Activated CD4-positive, alpha-beta T cell treated with anti-CD3 and anti-CD28 coated beads for 24 hours (primary cell): ENCODE measurements at places on chromosomes 7 and 10.

DNA sequence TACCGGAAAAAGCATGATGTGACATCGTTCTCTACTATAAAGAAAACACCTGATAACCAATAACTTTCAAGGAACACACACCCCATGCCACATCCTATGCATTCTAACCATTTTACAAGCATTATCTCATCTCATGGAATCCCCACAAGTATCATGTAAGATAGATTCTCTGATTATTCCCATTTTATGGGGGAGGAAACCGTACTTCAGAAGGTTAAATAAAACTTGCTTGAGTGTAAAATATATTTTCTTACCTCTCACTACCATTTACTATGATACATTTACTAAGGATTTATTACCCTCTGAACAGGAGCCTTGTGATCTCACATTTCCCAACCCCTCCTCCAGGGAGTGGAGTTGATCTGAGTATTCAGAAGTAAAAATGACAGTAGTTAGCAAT, 522.7 kb downstream of the CNTNAP2 start:
- no peak for DNase-seq

DNA sequence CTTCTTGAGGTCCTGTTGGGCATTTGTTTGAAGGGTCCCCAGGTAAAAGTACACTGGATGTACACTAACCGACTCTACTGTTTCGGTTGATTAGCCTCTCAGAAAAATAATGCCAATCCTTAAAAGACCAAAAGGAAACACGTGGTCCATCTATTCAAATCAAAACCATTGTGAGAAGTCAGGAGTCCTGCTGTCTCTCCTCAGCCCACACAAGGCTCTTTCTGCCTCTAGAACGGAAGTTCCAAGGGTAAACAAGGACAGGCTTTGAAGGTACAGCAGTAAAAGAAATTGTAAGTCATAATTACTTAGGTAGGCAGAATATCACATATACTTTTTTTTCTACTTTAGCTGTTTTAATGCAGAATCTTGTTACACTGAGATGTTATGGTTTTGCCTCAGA, 71.7 kb upstream of the TPK1 start:
- DNase-seq, result no peak

GRCh38 chr10:128268015-128268722, 141.9 kb upstream of the MKI67 start:
- no peak for DNase-seq

DNA sequence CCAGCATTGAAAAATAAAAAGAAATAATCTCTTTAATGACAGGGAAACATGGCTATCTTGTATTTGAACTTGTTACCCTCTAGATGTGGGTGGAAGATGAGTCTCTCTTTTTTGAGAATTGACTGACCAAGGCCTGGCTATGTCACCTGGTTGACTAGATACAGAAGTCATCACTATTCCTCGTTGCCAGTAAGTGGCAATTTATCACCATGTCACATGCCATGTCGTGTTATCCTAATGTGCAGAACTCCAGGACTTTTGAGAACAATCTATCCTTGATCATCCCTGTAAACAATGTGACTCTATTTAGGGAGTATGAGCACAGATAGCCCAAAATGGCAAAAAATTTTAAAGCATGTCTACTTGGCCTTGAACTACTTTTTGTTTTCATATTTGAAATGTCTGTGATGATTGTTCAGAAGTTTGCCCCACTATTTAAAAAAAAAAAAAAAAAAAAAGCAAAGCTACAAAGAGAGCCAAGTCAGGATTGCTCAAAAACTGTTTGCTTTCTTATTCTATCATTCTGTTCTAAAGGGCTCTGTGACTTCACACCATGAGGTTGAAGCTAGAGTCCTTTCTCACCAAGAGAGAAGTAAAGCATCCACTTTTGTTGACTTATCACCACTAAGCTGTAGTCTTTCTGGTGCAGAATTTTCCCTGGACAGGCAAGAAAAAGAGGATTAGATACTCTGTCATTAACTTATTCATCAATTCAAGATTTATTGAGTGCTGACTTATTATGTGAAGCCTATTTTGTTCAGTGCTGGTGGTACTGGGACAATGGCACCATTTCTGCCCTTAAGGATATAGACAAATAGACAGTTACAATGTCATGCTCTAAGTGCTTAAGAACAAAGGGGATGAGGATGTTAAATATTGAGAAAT, 10.4 kb upstream of the WIPF3 start:
- no peak for DNase-seq

- no peak for DNase-seq
Observed at GRCh38 chr7:6886198-6886597, 60.1 kb upstream of the CCZ1B start.

- no peak for DNase-seq
Observed at GRCh38 chr10:18179891-18180290, 39.7 kb downstream of the CACNB2 start.

DNA sequence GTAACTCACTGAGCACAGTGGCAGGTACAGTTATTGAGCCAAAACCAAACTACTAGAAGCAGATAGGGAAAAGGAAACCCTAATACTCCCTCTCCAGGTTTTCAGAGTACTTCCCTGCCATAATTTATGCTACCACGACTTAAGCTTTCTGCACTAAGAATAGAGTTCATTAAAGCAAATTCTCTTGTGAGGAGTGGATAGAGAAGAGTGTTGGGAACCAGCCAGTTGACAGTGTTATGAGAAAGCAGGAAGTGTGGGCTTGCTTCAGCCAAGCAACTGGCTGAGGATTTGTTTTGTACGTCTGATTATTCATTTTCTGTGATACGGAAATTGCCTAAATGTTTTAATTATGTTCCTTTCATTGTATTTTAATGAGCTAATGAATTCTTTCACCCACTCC, 280.5 kb downstream of the KIF20B start:
- DNase-seq, result no peak

DNA sequence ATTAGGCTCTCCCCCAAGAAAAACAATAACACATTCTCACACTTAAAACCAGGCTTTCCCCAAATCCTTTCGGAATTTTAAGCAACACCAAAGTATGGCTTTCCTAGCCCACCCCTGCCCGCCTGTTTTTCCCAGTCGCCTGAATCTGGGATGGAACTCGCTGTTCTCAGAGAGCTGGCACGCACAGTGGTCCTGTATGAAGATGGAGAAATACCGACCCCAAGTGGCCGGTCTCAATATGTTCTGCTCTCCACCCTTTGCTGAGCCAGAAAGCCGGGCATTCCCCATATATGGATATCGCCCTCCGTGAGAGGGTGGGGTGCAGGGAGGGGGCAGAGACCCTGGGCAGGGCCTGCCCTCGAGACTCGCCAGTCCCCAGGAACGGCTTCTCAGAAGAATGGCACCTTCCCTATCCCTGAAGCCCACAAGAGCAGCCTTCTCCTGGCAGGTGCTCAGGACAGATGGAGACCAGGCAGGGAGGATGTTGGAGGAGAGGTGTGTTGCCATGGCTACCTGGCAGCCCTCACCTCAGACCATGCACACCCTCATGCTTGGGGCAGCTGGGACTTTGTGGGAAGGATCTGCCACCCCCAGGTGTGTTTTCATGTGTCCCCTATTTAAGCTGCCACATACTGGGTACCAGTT, 3.4 kb downstream of the TACR2 start:
- no peak for DNase-seq

DNA sequence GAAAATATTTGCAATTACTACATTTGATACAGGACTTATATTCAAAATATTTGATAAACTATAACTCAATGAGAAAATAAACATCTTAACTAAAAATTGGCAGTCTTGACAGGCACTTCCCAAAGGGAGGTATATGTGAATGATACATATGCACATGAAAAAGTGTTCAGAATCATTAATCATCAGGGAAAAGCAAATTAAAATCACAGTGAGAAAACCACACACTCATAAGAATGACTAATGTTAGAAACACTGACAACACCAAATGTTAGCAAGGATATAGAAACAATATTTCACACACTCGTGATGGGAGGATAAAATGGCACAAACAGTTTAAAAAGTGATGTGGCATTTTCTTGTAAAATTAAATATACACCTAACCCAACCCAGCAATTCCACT, 4.1 kb upstream of the VPS26A start:
- DNase-seq, result no peak

DNA sequence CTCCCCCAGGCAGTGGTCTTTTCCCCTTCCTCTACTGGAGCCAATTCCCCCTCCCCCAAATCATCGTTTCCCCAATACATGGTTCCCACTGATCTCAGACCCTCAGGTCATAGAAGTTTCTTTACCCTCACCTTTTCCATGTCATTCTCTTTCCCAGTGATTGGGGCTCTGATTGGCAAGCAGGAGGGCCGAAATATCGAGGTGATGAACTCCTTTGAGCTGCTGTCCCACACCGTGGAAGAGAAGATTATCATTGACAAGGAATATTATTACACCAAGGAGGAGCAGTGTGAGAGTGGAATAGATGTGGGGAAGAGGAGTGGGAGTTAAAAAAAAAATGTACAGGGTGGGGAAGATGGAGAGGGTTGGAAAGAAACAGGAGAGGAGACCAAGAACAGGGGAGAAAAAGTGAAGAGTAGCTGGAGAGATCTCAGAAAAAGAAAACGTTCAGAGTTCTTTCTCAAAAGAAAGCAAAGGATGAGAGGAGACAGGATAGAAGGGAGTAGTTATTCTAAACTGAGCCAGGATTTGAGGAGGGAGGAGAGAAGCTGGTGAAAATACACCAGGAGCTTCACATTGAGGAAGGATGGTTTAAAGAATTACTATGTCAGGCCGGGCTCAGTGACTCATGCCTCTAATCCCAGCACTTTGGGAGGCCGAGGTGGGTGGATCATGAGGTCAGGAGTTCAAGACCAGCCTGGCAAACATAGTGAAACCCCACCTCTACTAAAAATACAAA, 858 bp downstream of the COPS6 start:
- no peak for DNase-seq

GRCh38 chr7:29563590-29564495, at the start of gene PRR15:
Gene PRR15 (plus strand): TSS chr7:29563835. CDS start chr7:29566330, 2,495 bp downstream.
- no peak for DNase-seq

DNA sequence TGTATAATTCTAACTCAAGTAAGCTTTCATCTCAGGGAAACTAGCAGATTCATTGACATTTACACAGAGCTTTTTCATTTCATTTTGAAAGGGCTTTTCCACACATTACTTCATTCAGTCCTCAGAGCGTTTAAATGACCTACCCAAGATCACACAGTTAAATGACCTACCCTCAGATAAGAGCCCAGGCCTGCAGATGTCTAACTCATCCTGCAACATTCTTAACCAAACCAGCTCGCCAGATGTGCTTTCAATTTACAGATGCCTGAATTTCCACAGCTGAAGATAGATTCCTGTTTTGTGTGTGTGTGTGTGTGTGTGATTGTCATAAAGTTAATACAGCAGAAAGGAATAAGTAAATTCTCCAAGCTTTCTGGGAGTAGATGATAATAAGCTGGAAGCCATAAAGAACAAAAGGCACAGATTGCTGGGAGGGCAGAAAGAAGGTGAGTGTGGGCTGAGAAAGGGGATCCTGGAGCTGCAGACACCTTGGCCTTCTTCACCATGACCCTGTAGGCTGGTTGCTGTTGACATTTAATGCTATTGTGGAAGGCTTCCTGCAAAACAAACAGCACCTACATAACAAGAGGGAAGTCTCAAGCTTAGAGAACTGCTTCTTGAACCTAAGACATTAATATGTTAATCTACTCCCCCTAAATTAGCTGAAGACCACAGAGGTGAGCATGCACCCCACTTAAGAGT, 489.7 kb upstream of the CELF2 start:
- DNase-seq, result no peak

GRCh38 chr10:100209303-100209702, 20.1 kb downstream of the CHUK start:
- DNase-seq, result no peak

GRCh38 chr10:131187926-131188325, 123.6 kb downstream of the TCERG1L start:
- DNase-seq, result no peak

DNA sequence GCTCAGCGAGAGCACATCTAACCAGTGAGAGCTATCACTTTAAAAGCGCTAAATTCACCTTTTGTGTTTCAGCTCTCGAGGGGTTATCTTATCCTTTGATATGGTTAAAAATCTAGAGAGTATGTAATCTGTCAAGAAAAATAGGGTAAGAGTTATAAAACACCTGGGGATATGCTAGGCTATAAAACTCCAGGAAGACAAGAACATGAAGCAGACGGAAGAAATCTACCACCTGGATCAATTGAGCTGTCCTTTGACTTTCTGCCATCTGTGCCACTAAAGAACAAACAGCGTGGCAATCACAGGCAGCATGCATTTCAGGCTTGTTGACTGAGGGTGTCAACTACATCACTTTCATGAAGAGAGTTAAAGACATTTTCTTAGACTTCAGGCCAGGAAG, 83.1 kb downstream of the ZNF248 start:
- DNase-seq, result no peak

- no peak for DNase-seq
Observed at GRCh38 chr7:6268907-6269306, 3.5 kb downstream of the CYTH3 start.

GRCh38 chr10:119270762-119271366, 63.5 kb downstream of the GRK5 start:
- DNase-seq, result no peak

- no peak for DNase-seq
Observed at GRCh38 chr10:49474901-49475300, 64.0 kb downstream of the ERCC6 start.

DNA sequence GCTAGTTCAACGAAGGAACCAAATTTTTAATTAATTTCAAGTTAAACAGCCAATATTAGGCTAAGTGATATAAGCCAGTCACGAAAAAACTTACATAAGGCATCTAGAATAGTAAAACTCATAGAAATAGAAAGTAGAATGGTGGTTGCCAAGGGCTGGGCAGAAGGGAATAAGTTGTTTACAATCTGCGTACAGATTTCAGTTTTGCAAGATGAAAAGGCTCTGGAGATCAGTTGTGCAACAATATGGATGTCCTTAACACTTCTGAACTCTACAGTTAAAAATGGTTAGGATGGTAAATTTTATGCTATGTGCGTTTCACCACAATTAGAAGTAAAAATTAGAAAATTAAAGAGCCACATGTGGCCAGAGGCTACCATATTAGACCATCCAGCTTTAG, 13.3 kb downstream of the SCRN1 start:
- no peak for DNase-seq

GRCh38 chr7:157432541-157432956, 95.7 kb downstream of the DNAJB6 start:
- DNase-seq, result no peak
